ENCODE measurements at places on chromosomes 2 and 18. TPM values are rescaled to one million over a fixed set of nuclear protein-coding genes. Genes with fewer than 3 reads are reported as not detected.
A peak's percentile ranks its signal among the peaks of the same experiment; 100 is the strongest.

DNA sequence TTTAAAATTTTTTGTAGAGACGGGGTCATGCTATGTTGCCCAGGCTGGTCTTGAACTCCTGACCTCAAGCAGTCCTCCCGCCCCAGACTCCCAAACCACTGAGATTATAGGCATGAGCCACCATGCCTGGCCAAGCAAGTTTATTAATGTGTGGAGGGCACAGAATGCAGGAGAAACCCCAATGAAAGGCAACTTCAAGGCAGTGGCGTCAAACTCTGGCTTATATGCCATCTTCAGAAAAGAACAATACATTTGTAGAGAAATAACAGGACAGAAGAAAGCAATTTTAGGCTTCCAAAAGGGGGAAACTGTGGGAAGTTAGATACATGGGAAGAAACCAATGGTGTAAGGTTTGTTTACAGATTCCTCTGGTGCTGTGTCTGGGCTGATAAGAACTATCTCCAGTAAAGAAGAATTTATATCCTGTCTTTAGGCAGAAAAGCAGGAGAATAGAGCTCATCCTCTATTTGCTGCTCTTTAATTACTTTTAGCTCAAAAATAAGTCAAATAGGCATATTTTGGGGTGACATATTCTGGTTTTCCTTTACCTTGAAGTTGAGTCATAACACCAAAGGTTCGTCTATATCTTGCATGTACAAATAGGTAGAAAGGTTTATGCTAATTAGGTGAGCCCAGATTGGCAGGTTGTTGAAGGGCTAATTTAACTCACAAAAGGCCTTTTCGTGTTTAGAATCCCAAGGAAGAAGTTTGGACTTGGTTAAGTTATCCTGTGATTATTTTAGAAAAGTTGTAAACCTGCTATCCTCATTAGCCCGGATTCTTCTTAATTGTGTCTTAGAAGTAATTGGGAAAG is 26.0 kb upstream of the TMEM214 start:
- H3K4me1 ChIP-seq = peaks cover 21% of the 10 kb centered on the region
- no peaks in the 10 kb centered on the region for H3K36me3 ChIP-seq
- no peaks in the 10 kb centered on the region for H3K27me3 ChIP-seq
- H3K27ac ChIP-seq = peak overlapping the region; percentile 2
- H3K4me3 ChIP-seq = no peak overlapping the region
- DNase-seq = no peak

GRCh38 chr2:113700186-113700841 is 56.1 kb downstream of the SLC35F5 start:
- no peak overlapping the region for H3K27ac ChIP-seq
- no peak overlapping the region for H3K4me3 ChIP-seq
- no peaks in the 10 kb centered on the region for H3K4me1 ChIP-seq

DNA sequence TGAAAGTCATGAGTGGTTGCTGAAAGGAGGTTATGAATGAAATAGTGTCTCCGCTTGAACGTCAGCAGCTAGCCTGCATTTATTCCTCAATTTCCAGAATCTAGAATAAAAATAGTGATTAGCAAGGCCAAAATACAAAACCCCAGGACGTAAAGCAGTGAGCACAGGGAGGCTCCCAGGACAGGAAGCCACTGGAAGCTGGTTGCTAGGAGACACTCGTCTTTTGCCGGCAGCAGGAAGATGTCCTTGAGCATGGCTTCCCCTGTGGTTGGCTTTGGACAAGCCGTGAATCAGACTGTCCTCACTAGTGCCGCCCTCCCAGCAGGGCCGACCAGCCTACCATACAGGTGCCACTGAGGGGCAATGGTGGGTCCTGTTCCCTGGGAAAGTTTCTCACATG is 374.4 kb downstream of the MTX2 start:
- no peak for DNase-seq
- no peaks in the 10 kb centered on the region for H3K4me1 ChIP-seq
- H3K27me3 ChIP-seq = peaks cover 90% of the 10 kb centered on the region
- no peak overlapping the region for H3K4me3 ChIP-seq
- no peak overlapping the region for H3K27ac ChIP-seq
- no peaks in the 10 kb centered on the region for H3K36me3 ChIP-seq

- no peaks in the 10 kb centered on the region for H3K36me3 ChIP-seq
- no peak for DNase-seq
- no peaks in the 10 kb centered on the region for H3K4me1 ChIP-seq
- no peak overlapping the region for H3K27ac ChIP-seq
Measured at GRCh38 chr2:67221266-67221665, 175.9 kb upstream of the ETAA1 start.

The L3MBTL4 gene
- total RNA-seq = 7.6 TPM
